Stimulated activated CD4-positive, alpha-beta T cell treated with anti-CD3 and anti-CD28 coated beads, Interleukin-12 subunit alpha, Interleukin-12 subunit beta, amount 100 ng/mL, for 4 hours (primary cell): ENCODE measurements at places on chromosomes 12 and 14.

DNA sequence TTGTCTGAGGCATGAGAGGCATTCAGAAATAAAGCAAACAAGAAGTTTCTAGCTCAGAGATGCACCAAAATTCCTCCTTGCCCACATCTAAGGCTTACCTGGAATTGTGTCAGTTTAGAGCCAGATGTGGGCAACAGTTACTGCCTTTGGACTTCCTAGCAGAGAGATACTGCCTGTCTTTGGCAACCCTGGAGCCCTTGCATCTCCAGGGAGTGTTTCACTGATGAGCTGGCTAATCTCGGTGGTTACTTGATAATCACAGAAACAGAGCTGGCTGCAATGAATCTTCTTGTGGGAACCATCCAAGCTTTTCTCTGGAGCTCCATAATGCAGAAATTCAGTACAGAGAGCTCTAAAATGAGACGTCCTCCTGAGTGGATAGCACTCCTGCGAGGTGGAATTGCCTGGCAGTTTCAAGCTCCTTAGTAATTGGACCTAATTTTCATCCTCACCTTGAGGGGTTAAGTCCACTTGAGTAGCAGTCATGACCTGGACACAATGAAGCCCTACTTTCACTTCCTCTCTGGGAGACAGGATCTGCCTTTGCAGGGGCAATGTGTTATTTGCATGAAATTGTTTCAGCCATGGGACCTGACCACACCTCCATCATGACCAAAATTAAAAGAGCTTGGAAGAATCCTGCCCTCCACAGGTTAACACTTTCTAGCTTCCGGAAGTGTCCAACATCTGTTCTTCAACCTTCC lies 108.8 kb upstream of the ARHGAP5 start:
- DNase-seq: no peak

DNA sequence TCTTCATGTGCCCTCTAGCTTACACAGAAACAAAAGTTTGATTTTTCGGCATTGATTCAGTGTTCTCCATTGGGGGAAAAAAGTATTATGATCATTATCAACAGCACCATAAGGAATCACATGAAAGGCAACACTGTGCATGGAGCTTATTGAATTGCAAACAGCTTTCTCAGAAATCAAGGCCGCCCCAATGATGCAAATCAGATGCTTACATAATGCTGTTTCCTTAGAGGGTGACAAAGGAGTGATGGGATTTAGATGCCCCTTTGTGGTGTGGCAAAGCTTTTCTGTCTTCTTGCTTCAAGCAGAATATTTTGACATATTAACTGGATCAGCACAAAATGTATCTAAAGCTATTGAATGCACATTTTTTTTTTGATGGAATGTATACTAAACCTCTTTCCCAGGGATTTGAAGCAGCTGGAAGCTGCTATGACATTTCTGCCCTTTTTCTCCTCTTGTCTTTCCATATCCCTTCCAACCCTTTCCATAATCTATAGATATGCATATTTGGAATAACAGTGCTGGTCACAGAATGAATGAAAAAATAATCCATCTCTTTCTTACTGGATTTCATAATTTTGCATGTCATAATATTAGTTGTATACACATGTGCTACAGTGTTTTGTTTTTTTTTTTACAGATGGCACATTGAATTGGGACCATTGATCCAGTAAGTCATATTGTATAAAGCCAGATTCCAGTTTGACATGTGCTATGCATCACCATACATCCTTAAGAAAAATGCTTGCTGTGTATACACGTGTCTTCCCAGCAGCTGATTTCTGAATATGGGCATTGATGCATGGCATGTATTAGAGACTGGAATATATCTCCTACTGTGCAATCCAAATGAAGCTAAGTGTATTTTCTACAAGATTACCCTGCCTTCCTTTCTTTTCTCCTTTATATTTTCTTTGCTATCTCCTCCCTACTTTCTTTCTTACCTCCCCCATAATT lies 259.7 kb upstream of the DCN start:
- DNase-seq: no peak

DNA sequence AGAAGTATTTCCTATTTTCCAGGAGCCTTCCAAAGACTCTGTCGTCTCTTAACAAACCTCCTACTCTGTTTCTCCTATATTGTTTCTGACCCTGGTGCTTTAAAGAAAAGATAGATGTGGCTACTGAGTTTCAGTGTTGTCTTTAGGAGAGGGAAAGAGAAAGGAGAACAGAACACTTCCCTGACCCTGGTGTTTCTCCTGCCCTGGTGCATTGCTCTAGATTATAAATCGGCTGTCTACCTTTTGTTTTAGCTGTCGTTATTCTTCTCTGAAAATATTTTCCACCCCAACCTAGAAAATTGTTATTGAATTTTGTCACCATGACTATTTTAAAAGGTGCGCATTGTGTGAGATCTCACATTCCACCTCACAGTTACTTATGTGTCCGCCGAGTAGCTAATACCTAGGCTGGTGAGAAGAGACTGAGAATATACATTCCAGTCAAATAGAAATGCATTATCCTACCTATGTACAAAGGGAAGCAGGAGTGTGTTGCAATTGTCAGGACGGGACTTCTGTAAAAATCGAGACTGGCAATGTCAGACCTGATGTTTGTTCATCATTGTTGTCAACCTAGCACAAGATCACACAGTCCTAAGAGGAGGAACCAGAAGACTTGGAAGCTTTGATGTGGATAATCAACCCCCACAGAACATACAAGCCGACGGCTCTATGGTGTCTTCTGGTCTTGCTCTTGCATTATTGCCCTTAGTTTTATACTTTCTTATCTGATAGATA lies 108.7 kb upstream of the SLC38A4 start:
- DNase-seq: no peak

DNA sequence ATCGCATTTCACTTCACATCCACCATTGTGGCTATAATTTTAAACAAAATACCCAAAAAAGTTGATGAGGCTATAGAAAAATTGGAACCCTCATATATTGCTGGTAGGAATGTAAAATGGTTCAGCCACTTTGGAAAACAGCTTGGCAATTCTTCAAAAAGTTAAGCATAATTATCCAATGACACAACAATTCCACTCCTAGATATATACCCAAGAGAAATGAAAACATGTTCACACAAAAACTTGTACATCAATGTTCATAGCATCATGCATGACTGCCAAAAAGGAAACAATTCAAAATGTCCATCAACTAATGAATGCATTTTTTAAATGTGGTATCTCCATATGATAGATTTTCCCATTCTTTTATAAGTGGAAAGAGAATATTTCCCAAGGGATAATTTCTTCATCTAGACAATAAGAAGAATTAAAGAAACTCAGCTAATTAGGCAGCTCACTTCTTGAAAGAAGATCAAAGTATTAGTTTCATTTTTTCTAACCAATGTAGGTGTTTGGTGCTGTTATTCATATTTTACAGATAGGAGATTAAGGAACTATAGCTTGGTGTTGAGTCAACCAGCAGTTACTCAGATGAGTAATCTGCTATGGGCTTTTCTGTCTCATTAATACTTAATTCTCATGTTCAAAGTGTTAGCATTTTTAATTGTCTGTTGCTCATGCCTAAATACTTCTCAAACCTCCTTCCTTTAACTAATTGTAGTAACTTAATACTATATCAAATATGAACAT lies 32.8 kb downstream of the YEATS4 start:
- no peak for DNase-seq

DNA sequence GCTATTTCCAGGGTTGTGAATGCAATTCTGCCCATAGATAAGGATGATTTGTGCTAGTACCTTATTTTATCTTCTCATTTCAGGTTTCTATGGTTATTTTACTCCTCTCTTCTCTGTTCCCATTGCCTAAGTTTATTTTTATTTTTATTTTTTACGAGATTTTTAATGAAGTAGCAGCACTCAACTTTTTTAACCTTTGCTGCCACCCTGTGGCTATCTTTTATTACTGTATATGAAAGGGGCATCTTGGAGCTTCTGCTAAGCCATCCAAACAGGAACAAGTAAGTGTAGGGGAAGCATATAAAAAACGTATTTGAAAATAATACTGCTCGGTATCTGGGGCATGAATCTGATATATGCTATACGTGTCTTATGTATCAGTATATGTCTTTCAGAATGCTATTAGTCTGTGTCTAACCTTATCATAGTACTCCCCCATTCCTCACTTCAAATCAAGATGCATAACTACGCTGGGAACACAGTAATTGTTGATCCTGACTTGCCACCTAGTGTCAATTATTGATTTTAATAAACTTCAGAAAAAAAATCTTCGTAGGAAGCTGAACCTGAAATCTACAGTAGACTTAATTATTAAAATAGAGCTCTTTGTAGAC lies 60.3 kb downstream of the KLRG1 start:
- no peak for DNase-seq
